Dermis blood vessel endothelial cell (primary cell): ENCODE measurements at places on chromosomes 4 and X. TPM values are rescaled to one million over a fixed set of nuclear protein-coding genes. Genes with fewer than 3 reads are reported as not detected.
A peak's percentile ranks its signal among the peaks of the same experiment; 100 is the strongest.

DNA sequence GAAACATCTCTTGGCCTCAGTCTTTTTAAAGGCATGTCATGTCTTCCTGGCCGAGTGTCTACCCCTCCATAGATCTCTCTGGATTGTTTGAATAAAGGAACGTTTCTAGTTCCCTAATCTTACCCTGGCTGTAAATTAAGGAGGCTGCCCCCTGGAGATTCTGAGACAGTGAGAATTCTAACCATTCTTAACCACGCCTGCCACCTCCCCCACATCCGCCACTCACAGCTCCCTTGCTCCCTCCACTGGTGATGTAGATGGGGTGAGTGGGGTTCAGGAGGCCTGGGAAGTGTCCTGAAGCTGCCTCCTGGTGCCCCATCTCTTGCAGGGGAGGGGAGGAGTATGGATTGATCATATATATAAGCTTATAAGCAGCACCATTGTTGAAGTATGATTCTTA is 48.0 kb upstream of the TRIM2 start:
- DNase-seq = no peak

DNA sequence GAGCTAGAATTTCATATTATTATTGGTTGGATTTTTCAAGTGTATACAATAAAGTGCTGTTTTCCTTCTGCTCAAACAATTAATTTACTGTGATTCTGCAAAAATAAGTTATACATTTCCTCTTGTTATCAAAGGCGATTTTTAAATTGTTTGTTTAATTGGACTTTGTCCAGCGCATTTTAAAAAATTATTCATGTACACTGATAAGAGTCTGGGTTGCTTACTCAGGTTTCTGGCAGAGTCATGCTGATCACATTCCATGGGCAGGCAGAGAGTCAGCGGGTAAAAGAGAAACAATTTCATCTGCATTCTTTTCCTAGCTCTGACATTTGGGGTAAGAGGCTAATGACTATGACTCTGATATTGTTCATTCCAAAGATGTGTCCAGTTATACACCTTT is 8.9 kb downstream of the FAT4 start:
- peak; percentile 77 for DNase-seq

FMR1 gene
- total RNA-seq = 31.1 and 33.5 TPM in 2 replicates

- DNase-seq = no peak
Measured at GRCh38 chr4:34953145-34953799, 1291.0 kb downstream of the ARAP2 start.

- no peak for DNase-seq
Measured at GRCh38 chr4:24001486-24002329, 111.9 kb upstream of the PPARGC1A start.

STARD8 gene
- 21.6 and 46.4 TPM in 2 replicates for total RNA-seq

FDCSP gene
- not detected in 2 replicates for total RNA-seq

DNA sequence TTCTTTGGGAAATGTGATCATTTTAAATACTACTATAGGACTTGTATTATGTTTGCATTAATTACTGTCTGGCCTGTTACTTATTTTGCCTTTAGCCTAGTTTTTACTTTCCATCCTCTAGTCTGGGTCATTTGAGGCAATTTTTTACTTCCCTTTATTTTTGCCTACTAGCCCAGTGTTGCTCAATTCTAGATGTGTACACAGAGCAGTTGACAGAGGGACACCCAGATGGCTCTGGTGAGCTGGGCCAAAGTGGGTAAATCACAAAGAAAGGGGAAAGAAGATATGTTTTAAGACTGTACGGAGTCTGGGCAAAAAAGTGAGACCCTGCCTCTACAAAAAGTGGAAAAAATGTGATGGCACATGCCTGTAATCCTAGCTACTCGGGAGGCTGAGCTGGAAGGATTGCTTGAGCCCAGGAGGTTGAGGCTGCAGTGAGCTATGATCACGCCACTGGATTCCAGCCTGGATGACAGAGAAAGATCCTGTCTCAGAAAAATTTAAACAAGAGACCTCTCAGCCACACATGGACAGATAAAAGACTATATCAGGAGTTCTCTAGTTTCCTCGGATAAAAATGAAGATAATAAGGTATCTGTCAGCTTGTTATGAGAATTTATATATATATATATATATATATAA is 35.7 kb downstream of the APOO start:
- DNase-seq = no peak

DNA sequence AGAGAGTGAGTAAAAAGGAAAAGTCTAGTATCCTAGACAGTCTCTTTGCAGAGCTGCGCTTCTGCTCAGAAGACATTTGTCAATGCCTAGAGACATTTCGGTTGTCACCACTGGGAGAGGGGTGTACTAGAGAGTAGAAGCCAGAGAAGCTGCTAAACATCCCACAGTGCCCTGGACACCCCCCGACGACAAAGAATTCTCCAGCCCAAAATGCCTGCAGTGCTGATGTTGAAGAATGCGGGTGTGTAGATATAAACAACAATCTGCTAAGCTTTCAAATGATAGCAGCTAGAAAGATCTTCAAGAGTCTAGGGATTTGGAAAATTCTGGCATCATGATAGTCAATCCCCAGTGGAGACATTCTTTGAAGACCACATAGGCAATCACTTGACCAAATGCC is 90.1 kb downstream of the PALLD start:
- no peak for DNase-seq

- peak; percentile 29 for DNase-seq
Measured at GRCh38 chr4:184097241-184097605, 120.5 kb downstream of the ENPP6 start.

- DNase-seq = peak; percentile 30
Measured at GRCh38 chr4:147843162-147843561, 111.3 kb downstream of the ARHGAP10 start.

GRCh38 chr4:169132561-169133305 is 122.7 kb upstream of the CBR4 start:
- DNase-seq = no peak

ADH1A gene
- not detected in 2 replicates for total RNA-seq

DNA sequence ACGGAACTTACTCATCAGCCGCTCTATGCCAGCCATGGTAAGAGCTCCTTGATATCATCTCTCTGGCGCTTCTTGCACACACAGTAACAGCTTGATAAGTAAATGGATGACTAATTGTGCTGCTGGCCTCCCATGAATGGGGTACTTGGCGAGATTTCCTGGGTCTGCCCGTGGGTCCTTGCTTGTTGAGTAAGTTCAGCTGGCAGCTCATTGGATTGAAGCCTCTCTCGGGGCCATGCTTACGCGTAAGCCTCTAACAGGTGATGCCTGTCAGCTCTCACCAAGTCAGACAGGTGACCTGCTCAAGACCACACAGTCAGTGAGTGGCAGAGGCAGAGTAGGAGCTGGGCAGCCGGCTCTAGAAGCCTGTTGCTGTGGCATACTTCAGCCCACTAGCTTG is 7.7 kb downstream of the NSG1 start:
- peak; percentile 40 for DNase-seq

DNA sequence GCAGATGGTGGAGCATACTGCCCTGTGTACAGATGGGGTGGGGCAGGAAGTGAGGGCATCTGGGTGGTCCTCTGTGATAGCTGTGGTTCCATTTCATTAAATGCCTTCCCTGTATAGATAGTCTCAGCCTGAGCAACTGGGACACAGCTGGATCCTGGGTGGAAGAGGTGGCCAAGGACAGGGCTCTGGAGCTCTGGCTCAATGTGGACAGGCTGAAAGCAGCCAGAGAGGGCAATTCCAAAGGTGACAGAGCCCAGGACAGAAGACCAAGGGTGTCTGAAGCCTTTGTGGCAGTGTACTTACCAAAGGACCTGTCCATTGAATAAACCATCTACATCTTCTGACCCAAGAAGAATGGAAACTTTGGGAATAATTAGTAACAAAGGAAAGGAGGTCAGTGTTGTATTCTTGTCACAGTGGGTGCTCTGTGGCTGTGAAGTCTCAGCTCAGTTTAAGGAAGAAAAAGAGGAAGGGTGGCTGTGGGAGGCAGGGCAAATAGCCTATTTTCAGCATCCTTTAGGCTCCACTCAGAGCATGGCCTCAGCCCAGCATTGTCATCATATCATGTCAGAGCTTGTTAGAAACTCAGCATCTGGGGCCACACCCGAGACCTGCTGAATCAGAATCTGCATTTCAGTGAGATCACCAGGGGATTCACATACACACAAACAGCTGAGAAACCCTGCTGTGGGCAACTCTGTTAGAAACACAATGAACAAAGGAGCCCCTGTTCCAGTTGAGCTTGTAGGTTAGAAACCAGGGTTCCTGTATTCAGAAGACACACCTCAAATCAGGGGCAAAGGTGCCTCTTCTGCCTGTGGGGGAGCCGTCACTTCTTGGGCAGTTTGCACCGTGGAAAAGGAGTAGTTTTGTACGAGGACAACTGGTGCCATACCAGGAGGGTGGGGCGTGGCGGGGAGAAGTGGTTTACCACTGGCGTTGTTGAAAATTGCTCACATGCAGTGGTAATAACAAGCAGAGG is 168.6 kb downstream of the PTTG2 start:
- DNase-seq = no peak

GRIA2 gene
- total RNA-seq = not detected in 2 replicates

- DNase-seq = no peak
Measured at GRCh38 chrX:133380711-133381619, 34.3 kb downstream of the GPC4 start.

CDKL2 gene
- total RNA-seq = 0.14 and 0.34 TPM in 2 replicates

GRCh38 chr4:15720851-15721250 is 18.0 kb downstream of the BST1 start:
- DNase-seq = no peak

SYP gene
- 0.14 and 0.34 TPM in 2 replicates for total RNA-seq

RNF175 gene
- total RNA-seq = 0.37 TPM in 1 of 2 replicates, not detected in the other
